Lung microvascular endothelial cell (primary cell): ENCODE measurements at places on chromosomes 12 and 14.
A peak's percentile ranks its signal among the peaks of the same experiment; 100 is the strongest.

DNA sequence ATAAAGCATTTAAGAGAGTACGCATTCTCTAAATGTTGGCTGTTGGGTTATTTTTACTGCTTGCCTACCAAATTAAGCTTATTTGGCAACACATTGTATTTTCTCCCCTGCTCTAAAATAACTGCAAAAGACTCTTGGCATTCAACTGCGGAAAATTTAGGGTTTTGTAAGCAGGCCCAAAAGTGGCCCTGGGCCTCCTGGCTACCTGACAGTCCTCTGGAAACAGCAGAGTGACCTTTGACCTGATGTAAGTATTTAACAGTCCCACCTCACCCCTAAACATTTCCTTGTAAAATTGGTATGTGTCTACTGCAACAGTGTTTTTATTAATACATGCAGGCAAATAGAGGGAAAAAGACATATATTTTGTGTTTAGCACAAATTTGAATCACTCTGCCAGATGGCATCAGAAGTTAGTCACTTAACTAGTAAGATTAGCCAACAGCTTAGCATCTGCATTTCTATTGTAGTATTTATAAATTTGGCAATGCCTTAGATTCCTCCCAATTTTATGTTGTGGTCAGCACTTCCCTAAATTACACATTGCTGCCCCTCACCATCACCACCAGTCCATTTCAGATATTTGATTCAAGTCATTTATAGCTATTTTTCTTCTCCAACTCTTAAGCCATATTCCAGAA lies 11.2 kb downstream of the LLPH start:
- no peak for DNase-seq

- DNase-seq: no peak
Measured at GRCh38 chr14:28975084-28975483, 208.5 kb downstream of the FOXG1 start.

DNA sequence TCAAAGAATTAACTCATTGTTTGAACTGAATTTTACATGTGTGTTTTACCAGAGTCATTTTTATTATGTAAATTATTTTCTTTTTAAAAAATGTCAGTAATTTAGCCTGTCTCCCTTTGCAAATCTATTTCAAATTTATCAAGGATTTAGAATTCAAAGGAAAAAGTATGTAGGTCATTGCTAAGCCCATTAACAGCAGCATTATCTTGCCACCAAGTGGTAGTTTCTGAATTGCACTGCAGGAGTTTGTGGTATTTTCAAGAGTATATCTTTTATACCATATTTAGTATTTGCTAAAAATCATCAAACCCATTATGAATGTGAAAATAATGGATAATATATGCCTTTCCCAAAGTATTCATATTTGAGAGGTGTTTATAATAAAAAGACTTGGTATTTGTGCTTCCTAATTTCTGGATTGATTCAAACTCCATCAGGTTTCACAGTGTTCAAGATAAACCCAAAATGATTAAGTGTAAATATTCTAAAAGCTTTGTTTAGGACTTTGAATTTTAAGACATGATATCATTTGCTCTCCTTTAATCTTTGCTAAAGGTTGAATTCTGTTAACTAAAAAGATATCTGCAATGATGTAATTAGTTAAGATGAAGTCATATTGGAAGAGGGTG lies 711.4 kb downstream of the FSCB start:
- no peak for DNase-seq

GRCh38 chr12:124096109-124096508 lies 123.1 kb downstream of the ZNF664 start:
- no peak for DNase-seq

- no peak for DNase-seq
Measured at GRCh38 chr12:106845902-106846301, 71.4 kb downstream of the RIC8B start.

- DNase-seq: peak; percentile 67
Measured at GRCh38 chr14:67241411-67242167, at the start of gene PALS1. Gene PALS1 (plus strand): TSS chr14:67241435. CDS start chr14:67279171, 37,736 bp downstream.

DNA sequence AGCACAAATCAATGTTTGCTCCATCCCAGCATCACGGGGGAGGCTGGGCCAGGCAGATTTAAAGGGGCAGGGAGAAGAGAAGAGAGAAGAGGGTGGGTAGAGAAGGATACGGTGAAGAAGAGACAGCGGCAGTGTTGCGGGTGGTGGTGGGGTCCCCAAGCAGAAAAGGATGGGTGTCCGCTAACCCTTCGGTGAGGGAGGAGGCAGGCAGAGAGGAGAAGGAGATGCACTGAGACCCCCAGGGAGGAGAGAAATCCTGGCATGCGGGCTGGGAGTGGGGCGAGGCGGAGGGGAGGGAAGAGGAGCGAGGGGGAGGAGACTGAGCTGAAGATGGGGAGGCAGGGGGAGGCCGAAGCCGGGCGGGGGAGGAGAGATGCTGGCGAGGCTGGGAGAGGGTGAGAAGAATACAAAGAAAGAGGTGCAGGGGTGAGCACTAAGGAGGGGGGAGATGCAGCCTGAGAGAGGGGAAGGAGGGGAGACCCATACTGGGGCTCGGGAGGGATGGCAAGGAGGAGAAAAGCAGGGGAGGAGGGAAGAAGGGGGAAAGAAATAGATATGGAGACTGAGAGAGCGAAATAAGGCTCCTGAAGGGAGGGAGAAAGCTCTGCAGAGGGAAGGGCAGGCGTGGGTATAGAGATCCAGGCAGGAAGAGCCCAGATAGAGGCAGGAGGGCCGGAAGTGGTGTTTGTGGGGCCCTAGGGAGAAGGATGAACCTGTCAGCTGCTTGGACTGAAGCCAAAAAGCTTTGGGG lies at the start of gene JPH4:
Gene JPH4 (minus strand): TSS at position 231 of the 751 bp plus-strand sequence. CDS start 1,337 bp downstream, outside the sequence.
- DNase-seq: no peak

DNA sequence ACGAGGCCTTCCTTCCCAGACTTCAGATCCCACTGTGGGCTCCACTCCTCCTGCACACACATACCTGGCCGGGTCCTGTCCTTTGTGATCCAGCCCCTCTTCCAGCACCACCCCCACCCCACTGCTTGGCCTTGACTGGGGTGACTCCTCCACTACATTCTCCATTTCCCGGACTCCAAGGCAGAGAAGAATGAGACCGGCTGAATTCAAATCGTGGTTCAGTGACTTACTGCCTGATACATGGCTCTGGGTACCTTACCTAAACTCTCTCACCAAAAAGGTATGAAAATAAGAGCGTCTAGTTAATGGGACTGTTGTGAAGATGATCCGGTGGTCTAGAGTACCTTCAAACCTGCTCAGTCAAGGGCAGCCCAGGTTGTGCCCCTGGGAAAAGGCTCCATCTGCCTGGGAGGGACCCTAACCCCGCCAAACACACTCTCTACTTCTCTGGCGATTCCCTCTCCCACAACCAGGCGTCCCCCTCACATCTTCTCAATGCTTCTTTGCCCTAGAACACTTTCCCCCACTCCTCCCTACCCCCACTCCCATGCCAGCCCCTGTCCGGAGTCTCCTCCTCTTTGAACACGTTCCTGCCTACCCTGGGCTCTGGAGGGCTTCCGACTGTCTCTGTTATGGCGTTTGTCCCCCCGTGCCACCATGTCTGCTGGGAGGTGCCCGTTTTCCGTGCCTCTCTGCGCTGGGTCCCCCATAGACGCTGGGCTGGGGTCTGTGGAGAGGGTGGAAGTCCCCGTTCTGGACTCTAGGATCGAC lies 1.5 kb upstream of the ZBTB42 start:
- no peak for DNase-seq

DNA sequence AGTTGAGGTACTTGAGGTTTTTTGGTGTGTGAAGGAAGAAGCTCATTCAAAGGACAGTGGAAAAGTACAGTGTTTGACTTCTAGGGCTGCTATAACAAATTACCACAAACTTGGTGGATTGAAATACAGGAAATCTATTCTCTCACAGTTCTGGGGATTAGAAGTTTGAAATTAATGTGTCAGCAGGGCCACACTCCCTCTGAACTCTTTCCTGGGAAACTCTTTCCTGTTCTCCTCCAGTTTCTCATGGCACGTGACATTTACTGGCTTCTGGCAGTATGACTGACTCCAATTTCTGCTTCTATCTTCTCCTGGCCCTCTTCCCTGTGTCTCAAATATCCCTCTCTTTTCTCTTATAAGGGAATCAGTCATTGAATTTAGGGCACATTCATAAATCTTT lies 160.2 kb downstream of the CCDC91 start:
- DNase-seq: peak; percentile 7

GRCh38 chr12:56601503-56601902 lies 28.6 kb downstream of the BAZ2A start:
- DNase-seq: peak; percentile 39

- DNase-seq: no peak
Measured at GRCh38 chr14:93962701-93963601, 13.4 kb downstream of the ASB2 start.

DNA sequence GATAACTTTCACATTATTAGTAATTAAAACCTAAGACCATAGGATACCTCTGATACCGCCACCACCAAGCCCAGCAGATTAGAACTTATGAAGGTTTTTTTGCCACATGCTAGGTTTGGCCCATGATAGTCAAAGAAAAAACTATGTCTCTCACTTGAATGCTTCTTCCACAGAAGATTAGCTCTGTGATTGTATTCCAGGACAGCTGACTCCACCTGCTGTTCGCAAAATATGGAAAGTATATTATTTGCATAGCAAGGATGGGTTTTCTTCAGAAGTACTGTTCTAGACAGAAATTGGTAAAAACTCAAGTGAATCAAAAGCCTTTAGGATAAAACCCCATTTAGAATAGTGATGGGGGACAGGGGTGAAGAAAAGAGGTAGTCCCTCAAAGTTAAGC lies 42.2 kb downstream of the PPFIBP1 start:
- DNase-seq: no peak

DNA sequence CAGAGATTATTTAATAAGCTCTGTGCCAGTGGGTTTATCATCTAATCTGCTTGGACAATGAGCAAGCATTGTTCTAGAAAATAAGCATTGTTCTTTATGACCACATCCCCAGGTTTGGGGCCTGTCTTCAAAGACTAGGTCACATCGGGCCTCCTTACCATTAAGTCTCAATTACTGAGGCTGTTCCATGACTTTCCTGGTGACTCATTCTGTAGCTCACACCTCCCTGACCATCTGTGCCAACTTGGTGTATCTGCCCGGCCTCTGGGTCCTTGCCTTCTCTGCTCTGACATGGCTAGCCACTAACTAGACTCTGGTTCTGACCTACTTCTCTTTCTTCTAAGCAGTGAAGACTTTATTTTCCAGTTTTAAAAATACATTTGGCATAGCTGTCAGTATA lies 44.4 kb upstream of the PLEKHA5 start:
- DNase-seq: no peak
